ENCODE measurements at places on chromosomes 3 and 15. TPM values are rescaled to one million over a fixed set of nuclear protein-coding genes. Genes with fewer than 3 reads are reported as not detected.

Gene ANKUB1
- total RNA-seq: not detected

Gene CFAP20DC
- total RNA-seq: 1.3 TPM

Gene XCR1
- not detected for total RNA-seq

Gene ZMYND10
- total RNA-seq: 1.0 TPM

Gene PLA2G4E
- not detected for total RNA-seq

Gene DNAH1
- total RNA-seq: 1.8 TPM

Gene NAALADL2
- 0.50 TPM for total RNA-seq

All from A673 (cell line).